ENCODE measurements at places on chromosomes 12 and 14. TPM values are rescaled to one million over a fixed set of nuclear protein-coding genes. Genes with fewer than 3 reads are reported as not detected.

DNA sequence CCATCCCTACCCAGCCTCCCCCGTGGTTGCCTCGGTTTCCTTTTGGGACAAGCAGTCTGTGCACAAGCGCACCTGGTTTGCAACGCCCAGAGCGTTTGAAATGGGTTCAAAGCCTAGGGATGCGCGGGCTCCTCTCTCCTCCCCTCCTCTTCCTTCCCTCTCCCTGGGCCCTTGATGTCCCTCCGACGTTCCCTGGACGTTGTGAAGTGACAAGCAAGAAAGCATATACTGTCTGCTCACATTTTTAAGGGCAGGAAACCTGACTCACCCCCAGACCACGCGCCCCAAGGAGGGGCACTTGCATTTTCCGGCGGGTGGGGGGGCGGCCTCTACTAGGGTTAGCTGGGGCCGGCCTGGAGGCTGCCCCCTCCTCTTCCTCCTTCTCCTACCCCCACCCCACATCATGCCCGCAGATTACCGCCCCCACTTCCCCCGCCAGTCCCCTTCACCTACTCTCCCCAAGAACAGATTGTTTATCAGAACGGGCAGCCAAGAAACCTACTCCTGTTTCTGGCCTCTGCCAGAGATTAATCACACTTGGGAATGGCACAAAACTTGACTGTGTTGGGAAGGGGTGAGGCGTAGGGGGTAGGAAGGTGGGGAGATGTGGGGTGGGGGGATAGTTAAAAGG is 9.5 kb upstream of the IRF2BPL start:
- DNase-seq: no peak

The GYS2 gene
- total RNA-seq: not detected

DNA sequence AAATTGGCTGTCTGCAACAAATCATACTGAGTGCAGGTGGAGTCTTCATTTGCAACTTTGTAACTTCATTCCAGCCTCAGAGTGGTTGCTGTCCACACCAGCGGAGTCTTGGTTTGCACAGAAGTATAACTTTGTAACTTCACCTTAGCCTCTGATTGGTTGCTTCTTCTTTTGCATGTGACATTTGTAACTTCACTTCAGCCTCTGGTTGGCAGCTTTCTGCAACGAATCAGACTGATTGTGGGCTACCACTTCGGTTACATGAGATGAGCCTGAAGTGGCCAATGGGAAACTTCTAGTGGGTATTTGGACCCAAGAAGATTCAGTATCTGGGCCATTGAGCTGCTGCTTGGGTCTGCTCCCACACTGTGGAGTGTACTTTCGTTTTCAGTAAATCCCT is 17.8 kb downstream of the RASSF8 start:
- DNase-seq: no peak

GRCh38 chr12:4242595-4242994 is 31.0 kb upstream of the CCND2 start:
- no peak for DNase-seq

- DNase-seq: no peak
Observed at GRCh38 chr12:79186506-79186905, 321.9 kb downstream of the SYT1 start.

The IL25 gene
- not detected for total RNA-seq

The FAIM2 gene
- total RNA-seq: not detected

- DNase-seq: no peak
Observed at GRCh38 chr14:87864356-87865270, 128.4 kb downstream of the GALC start.

DNA sequence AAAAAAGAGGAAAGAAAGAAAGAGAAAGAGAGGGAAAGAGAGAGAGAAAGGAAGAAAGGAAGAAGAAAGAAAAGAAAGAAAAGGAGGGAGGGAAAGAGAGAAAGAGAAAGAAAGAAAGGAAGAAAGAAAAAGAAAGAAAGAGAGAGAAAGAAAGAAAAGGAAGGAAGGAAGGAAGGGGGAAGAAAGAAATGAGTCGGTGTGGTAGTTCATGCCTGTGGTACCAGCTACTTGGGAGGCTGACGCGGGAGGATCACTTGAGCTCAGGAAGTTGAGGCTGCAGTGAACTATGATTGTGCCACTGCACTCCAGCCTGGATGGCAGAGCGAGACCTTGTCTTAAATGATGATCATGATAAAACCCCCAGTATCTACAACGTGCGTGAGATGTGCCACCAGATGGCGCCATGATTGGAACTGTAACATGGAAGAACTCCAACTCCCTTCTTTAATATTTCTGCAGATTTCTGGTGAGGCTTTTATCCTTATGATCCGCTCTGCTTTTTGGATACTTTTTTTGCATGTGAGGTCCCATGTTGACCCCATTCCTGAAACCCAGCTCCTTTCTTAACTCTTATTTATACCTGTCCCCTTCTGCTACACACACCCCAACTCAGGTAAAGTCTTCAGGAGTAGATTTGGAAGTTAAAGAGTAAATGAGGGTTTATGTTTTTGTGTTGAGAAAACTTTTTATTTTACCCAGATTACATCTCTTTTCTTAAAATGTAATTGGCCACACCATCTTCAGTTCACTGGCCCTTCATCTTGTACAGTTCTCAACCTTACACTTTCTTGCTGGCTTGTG is 25.6 kb downstream of the RNASE10 start:
- peak; percentile 80 for DNase-seq

DNA sequence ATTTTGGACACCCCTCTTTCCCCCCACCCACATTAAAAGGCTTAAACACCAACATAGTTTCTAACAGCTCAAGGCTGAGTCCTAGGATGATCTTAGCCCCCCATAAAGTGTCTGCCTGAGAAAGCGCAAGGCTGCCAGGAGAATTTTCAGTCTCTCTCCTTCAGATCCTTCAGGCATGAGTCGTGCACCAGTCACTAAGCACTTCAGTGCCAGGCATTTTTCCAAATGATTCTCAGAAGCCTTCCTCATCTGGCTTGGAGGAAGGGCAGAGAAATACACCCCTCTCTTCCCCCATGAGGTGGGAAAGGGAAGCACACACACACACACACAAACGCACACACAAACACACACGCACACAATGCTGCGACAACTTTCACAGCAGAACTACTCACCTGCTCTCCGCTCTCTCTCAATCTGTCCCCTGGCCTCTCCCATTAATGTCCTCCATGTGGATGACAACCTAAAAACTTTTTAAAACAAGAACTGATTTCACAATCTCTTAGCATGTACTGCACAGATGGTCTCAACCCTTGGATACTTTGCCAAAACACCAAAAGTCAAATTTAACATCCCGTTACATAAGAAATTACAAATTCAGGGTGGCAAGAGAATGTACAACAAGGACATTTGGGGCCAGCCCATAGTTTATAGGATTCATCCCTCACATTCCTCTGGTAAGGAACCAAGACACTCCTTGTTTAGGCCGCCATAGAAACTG is 49.8 kb downstream of the CKAP4 start:
- DNase-seq: no peak

The AICDA gene
- not detected for total RNA-seq

- DNase-seq: no peak
Observed at GRCh38 chr12:80154261-80154660, 54.9 kb downstream of the OTOGL start.

- no peak for DNase-seq
Observed at GRCh38 chr12:47797441-47797840, 22.3 kb downstream of the HDAC7 start.

- DNase-seq: no peak
Observed at GRCh38 chr12:49263400-49263763, 1.5 kb upstream of the TUBA1C start.

The SOAT2 gene
- not detected for total RNA-seq

DNA sequence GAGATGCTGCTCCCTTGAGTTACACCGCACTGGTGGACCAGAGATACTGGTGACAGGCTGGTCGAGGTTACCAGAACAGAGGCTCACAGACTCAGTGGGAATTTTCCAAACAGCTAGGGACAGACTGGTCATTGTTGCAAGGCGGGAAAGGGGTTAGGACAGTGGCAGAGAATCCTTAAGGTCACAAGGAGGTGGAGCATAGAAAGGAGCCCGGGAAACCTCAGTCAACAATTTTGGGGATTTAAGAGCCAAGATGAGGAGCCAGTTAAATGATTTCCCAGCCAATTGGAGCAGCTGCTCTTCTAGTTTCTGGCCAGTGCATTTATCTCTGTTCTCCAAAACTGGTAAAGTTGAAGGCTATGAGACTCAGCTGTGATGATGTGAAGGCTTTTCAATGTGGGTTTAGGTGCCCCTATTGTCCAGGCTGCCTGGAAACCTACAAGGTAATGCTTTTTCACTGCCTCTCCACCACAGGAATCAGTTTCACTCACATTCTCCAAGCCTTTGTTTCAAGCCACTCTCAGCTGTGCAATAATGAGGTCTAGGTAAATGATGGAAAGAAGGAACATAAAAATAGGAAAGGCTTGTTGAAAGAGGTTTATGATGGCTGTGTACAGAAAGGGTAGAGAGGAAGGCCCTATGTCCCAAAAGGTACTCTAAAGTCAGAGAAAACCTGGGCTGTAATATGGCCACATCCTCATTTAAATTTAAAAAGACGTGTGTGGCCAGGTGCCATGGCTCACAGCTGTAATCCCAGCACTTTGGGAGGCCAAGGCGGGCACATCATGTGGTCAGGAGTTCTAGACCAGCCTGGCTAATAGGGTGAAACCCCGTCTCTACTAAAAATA is 7.0 kb upstream of the TNS2 start:
- no peak for DNase-seq

DNA sequence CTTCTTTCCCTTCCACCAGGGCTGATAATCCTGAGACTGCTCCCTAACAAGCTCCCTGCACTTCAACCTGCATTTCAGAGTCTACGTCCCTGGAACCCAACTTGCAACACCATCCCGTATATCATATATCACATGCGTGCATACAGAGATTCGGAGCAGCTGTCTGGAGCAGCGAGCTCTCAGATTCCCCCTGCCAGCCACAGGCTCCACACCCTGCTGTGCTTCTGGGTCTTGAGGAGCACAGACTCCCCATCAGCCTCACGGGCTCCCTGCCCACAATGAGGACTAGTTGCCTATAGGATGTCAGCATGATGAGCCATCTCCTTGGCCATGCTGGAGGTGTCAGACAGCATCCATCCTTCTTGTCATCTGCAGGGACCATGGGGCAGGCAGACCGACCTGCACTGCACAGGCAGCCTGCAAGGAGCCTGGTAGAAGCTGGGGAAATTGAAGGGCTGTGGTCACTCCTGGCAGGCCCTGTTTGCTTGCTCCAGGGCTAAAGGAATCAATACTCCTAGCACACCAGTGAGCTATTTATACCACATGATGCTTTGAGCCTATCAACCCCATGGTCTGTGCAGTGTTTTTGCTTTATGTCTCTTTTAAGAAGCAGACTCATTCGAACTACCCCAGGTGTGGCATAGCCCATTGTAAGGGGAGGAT is 19.6 kb upstream of the HDAC7 start:
- DNase-seq: no peak

DNA sequence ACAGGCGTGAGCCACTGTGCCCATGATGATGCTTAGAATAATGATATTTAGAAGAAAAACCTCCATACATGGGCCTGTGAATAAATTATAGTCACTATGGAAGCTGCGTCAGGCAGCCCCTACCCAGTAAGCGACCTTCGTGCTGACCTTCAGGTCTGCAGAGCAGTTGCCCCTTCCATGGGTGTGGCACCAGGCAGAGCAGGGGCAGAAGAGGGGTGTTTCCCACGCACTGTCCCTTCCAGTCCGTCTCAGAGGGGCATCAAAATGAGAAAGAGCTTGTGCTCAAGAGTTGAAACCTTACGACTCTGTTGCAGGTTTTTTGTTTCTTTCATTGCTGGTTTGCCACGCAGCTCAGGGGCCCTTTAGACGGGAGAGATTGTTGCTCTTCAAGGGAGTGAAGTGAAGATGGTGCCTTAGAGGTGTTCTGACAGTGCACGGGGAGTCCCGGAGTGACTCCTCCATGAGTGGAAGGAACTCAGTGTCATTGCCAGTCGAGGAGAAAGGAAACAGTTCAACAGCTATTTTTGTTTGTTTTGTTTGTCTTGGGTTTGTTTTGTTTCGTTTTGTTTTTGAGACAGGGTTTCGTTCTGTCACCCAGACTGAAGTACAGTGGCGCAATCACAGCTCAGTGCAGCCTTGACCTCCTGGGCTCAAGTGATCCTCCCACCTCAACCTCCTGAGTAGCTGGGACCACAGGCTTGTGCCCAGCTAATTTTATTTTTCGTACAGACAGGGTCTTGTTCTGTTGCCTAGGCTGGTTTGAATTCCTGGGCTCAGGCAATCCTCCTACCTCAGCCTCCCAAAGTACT is 13.9 kb downstream of the CKB start:
- no peak for DNase-seq

DNA sequence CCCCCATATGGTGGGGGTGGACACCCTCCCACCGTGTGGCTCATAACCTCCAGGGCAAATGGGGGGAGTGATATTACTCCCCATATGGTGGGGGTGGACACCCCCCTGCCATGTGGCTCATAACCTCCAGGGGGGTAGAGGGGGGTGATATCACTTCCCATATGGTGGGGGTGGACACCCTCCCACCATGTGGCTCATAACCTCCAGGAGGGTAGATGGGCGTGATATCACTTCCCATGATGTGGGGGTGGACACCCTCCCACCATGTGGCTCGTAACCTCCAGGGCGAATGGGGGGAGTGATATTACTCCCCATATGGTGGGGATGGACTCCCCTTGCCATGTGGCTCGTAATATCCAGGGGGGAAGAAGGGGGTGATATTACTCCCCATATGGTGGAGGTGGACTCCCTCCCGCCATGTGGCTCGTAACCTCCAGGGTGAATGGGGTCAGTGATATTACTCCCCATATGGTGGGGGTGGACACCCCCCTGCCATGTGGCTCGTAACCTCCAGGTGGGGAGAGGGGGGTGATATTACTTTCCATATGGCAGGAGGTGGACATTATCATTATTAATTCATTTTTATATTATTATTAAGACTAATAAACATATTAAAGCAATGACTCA is 51.2 kb upstream of the OXA1L start:
- no peak for DNase-seq

The KERA gene
- total RNA-seq: not detected

DNA sequence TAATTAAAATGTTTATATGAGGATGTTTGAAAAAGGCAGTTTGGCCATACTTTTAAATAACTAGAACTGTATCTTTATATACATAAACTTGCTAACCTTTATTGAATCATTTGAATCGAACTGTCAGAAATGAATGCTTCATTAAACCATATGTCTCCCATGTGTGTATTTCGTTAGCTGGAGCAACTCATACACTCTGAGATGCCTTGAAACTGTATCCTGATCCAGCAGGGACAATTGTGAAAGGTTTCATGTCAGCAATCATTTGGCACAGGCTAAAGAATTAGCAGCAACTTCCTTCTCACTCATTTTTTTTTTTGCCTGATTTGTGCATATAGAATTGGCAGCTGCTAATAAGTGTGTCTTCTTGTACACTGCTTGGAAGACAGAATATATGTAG is 109.9 kb downstream of the NAV3 start:
- DNase-seq: peak; percentile 63

- DNase-seq: no peak
Observed at GRCh38 chr12:42163913-42164312, 19.2 kb upstream of the GXYLT1 start.

Measured in lung microvascular endothelial cell (primary cell).